Activated gamma-delta T cell treated with anti-CD3 and anti-CD28 coated beads, Interleukin-2, amount 50 U/mL, for 16 hours (primary cell): ENCODE measurements at places on chromosomes 5 and 9.

DNA sequence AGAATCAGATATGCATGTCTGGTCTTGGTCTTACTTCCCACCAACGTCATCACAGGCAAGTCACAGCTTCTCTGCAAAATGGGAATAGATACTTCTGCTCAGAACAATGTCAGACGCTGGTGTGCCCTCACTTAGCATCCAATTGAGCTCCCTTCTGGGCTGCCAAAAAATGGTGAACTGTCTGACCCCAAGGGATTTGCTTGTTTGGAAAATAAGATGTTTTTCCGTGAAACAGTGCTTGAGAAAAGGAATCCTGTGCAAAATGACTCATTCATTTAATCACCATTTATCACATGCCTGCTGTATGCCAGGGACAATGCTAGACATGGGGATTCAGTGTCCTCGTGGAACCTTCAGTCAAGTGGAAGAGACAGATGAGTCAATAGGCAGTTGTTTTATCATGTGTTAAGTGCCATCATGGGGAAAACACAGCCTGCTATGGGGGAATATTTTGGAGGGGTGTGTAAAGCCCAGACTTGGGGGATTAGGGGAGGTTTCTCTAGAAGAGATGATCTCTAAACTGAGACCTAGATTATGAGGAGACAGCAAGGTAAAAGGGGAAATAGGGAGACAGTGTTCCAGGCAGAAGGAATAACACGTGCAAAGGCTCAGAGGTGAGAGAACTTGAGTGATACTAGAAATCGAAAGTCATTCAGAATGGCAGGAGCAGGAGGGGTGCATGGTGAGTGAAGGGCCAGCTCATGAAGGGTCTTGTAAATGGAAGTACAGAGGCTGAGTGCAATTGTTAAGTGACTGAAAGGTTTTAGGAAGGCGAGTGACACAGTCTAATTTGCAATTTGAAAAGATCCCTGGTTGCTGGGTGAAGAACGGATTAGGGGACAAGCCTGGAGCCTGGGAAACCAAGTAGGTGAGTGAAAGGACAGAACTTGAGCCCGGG, 3.9 kb downstream of the NIPAL4 start:
- no peak for DNase-seq

DNA sequence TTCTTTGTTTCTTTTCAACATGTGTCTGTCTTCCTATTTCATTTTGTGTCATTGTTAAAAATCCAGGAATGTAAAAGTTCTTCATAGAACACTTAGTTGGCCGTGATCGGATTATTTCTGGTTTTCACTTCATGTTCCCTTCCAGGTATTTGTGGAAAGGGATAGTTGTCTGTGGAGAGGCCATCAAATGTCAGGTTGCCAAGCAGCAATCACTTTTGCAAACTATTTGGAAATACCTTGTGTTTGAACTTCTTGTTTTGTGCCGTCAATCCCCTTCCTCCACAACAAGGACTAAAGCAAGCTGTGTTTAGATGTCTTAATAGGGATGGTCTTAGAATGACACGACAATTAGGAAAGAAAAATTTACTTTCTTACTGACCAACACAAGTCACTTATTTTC, 116.9 kb upstream of the MPDZ start:
- no peak for DNase-seq

DNA sequence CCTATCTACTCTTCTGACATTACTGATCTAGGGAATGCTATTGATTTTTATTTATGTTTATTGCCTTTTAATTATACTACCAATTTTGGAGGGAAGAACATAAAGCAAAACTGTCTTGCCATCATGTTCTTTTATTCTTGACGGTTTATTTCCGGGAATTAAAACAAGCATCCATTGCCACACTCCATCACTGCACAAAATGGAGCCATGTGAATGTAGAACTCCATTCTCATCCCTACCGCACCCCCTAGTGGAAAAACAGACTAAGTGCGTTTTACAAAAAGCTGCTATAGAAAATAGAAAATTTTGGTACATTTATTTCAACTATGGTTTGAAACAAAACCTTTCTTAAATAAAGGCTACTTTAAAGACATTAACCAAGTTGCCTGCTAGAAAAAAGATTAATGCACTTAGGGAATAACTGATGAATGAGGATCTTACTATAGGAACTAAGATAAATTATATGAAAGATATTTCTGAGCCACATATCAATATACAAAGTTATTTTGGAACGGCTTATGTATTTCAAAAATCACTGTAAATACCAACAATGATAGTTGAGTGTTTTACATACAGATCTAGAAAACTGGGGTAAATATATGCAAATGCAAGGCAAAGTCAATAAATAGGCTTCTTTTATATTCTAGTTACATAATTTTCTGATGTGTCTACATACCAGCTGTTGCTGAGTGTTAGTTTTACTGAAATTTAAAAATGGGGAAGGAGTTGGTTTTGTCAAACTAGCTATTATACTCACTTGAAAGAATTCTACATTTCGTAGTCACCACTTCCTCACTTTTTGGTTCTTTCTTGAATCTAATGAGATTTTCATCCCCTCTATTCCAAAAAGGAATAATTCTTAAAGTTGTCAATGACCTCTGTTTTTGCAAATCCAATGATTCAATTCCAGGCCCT, 26.5 kb downstream of the OXCT1 start:
- DNase-seq = no peak

GRCh38 chr9:30799527-30800101, 1584.8 kb upstream of the ACO1 start:
- no peak for DNase-seq

GRCh38 chr9:70085241-70085640, 41.6 kb downstream of the MAMDC2 start:
- DNase-seq = no peak

DNA sequence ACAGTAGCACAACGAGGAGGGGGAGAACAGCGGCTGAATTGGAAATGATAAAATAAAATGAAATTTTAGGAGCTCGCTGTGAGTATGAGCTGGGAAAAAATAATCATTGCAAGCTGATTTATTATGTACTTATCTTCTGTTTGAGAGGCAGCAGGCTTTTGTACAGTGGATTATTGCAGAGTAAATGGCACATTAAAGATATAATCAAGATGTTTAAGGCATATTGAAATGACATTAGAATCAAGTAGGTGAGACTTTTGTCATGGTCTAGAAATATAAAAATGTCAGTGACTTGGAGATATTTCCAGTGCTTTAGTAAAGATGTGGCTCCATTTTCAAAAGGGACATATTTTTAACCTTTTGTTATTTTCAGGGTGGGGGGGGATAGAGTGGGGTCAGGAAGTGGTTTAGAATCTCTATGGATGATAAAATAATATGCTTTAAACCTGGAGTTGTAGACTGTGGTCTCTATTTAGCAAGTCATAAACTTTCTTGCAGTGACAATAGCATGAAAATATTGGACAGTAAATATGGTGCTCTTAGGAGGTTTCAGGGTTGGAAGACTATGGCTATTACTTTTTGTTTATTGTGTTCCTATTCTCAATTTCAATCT, 46.8 kb downstream of the PTTG1 start:
- DNase-seq = no peak

DNA sequence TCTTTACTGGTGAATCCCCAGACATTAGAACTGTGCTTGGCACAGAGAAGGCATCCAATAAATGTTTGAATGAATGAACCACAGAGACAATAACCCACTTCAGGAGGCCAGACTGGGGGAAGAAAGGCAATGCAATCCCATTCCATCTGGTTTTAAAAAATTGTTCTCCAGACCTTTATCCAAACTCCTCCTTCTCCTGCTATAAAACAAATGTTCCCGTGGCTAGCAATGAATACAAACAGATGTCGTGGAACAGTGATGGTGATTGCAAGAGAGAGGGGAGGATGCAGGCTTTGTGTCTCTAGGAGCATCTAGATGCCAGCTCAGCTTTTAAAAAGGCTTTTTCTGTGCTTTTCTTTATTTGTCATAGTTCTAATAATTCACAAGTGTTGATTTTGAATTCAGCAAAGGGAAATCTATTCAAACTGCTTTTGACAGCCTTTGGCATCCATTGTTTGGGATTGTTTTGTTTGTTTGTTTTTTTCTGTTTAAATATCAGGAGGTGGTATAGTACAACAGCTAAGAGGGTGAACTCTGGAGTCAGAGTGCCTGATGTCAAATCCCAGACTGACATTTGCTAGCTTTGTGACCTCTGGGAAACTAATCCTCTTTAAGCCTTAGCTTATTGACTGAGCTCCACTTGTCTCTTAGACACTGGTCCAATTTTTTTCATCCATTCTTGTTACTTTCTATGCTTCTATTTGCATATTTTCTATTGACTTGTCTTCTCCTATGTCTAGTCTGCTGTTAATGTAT, 59.1 kb downstream of the TNFSF15 start:
- no peak for DNase-seq

GRCh38 chr5:111163000-111163399, 61.2 kb upstream of the CAMK4 start:
- DNase-seq = no peak

GRCh38 chr5:117236941-117237340, 662.3 kb upstream of the SEMA6A start:
- no peak for DNase-seq

GRCh38 chr5:173727839-173728778, 111.7 kb upstream of the BOD1 start:
- no peak for DNase-seq

- no peak for DNase-seq
These were observed 81.1 kb upstream of the EPB41L4B start for GRCh38 chr9:109401990-109402318.

GRCh38 chr5:94700592-94700991, 82.1 kb downstream of the SLF1 start:
- no peak for DNase-seq

GRCh38 chr9:90546200-90546599, 96.4 kb downstream of the DIRAS2 start:
- no peak for DNase-seq

DNA sequence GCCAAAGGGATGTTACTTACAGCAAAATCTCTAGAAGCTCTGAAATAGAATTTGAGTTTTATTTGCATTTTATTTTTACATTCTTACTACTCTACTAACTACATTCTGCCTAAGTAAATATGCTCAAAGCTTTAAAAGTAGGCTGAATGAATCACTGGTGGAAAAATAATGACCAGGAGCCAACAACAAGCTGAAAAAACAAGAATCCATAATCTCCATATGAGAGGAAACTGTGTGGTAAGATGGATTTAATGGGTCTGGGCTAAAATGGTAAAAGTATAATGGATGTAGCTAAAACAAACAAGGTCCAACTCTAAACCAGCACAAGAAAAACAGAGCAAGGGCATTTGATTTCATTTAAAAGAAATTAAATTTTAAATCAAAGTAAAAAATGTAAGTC, 525.8 kb upstream of the FTMT start:
- no peak for DNase-seq
